Stimulated activated naive B cell treated with anti-CD40 and anti-IgM and Interleukin-4, amounts not matched to agents 10 μg/mL and 1 μg/mL and 100 μg/mL, for 72 hours (primary cell): ENCODE measurements at places on chromosomes 1 and 21.

GRCh38 chr1:231446138-231446537 lies 24.1 kb upstream of the EGLN1 start:
- DNase-seq, result no peak

GRCh38 chr21:37866027-37866426 lies 50.2 kb downstream of the KCNJ6 start:
- DNase-seq, result no peak

DNA sequence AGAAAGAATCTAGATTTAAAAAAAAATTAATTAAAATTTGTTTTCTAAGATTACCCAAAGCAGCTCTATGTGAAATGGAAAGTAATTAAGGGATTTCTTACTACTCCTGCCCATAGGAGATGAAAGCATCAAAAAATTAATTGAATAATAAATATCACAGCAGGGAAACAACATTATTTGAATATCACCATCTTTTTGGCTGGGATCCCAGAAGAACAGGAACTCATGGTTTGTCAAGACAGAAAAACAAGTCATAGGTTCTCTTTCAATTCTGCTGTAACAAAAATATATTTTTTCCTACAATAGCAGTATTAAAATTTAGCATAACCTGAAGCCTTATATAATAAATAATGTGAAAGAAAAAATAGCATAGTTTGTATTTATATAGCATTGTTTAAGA lies 1713.4 kb downstream of the NCAM2 start:
- no peak for DNase-seq

- DNase-seq, result no peak
Measured at GRCh38 chr1:1626207-1627141, 5.5 kb upstream of the MMP23B start.

DNA sequence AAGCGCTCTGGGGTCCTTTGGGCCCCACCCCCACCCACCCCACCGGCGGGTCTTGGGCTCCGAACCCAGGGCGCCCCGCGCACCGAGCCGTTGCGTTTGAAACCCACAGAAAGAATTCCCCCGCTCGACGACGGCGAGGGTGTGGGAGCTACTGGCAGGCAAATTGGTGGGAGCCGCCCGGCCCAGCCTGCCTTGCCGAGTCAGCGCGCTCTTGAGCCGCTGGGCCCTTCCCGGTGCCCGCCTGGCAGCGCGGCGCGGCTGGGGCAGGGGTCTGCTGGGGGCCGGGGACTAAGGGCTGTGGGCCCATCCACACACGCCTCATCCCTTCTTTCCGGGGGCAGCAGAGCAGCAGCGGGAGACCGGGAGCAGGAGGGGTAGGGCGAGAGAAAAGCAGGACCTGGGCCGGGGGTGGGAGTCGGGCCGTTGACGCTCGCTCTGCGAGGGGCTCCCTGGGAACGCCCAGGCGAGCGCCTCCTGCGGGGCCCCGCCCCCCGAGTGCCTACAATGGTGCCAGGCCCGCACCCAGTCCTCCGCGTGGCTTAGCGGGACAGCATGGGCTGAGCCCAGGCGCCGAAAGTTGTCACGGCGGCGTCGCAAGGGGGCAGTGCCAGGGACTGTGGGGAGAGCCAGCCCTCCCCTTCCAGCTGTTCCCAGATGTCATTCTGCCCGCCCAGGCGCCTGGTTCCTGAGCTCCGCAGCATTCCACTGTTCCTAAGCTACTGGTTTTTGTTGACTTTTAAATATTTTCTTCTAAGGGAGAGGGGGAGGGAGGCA lies at the start of gene C1orf94:
TSS of gene C1orf94 (plus strand) at position 78 of the 774 bp plus-strand sequence. CDS start 883 bp downstream, outside the sequence.
- no peak for DNase-seq

DNA sequence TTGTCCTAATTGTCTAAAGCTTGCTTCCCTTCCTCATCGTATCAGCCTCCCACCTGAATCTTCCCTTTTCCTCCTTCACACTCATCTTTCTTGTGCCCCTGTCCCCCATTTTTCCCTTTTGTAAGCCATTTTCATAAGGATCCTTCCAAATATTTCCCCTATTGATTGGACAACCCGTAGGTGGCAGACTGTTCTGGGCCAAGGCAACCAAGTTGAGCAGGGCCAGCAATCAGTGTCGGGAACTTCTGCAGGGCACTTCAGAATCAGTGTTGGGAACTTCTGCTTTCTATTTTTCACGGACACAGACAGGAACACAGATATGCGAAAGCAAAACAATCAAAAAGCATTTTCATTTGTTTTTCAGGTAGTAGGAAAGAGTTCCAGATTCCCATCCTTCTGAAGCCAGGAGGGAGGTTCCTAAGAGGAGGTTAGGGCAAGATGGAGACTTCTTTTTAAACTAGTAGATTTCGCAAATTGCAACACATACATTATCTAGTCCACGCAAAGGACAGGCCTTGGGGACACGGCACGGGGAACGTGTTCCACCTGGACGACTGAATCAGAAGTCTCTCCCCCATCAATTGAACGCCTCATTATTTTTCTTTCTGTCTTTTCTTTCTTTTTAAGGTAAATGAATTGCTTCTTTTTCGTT lies 691 bp upstream of the MPZL1 start:
- DNase-seq, result no peak

DNA sequence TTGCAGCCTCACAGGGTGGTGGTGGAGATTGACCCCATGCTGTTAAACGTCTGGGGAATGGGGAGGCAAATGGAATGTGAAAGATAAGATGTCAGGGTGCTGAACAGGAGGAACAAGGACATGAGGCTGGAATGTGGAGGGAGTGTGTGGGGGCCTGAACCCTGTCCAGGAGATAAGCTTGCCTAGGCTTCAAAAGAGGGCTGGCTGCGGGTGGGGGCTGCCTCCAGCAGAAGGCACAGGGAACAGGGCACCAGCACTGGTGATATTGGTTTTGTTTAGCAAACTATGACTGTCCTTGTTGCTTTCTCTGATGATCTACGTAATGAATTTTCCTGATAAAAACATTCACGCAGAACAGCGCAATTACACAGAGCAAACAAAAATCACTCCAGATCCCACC lies 52.4 kb upstream of the LRP8 start:
- no peak for DNase-seq

GRCh38 chr1:75796376-75797272 lies at the start of gene MSH4:
Gene MSH4 (plus strand): TSS chr1:75796882. CDS start chr1:75796986, 104 bp downstream.
- no peak for DNase-seq

DNA sequence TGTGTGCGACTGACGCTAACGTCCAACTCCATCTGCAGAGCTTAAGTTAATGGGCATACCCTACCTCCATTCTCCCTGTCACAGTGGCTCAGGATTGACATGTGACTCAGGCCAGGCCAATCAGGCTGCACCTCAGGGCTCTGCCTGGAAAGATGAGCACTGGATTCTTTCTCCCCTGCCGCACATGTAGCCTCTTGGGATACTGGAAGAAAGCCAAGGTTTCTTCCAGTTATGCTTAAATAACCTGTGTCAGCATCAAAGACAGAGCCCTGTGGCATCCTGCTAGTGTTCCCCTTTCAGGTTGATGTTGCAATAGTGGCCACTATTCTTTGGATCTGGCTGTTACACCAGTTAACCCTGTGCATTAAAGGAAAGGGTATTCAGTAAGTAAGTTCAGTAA lies 55.0 kb upstream of the SYT6 start:
- DNase-seq, result no peak

- DNase-seq, result no peak
Measured at GRCh38 chr21:36753556-36753955, 54.6 kb downstream of the SIM2 start.

- DNase-seq, result no peak
Measured at GRCh38 chr1:12591267-12591938, 26.6 kb downstream of the DHRS3 start.

DNA sequence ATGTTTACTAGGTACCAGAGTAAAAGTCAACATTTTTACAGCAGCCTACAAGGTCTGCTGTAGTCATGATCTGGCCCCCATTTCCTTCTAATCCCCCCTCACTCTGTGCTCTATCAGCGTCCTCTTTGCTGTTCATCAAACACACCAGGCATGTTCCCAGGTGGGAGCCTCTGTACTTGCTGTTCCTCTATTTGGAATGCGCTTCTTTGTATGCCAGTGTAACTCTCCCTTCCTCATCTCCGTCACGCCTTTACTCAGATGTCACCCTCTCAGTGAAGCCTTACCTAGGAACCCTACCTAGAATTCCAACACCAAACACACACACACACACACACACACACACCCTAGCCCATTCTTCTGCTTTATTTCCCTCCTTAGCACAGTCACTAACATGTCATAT lies 21.0 kb downstream of the TP53BP2 start:
- no peak for DNase-seq

- DNase-seq, result no peak
Measured at GRCh38 chr1:222394224-222394623, 153.7 kb downstream of the HHIPL2 start.
